ENCODE measurements at places on chromosomes 16 and 17.
A peak's percentile ranks its signal among the peaks of the same experiment; 100 is the strongest.

DNA sequence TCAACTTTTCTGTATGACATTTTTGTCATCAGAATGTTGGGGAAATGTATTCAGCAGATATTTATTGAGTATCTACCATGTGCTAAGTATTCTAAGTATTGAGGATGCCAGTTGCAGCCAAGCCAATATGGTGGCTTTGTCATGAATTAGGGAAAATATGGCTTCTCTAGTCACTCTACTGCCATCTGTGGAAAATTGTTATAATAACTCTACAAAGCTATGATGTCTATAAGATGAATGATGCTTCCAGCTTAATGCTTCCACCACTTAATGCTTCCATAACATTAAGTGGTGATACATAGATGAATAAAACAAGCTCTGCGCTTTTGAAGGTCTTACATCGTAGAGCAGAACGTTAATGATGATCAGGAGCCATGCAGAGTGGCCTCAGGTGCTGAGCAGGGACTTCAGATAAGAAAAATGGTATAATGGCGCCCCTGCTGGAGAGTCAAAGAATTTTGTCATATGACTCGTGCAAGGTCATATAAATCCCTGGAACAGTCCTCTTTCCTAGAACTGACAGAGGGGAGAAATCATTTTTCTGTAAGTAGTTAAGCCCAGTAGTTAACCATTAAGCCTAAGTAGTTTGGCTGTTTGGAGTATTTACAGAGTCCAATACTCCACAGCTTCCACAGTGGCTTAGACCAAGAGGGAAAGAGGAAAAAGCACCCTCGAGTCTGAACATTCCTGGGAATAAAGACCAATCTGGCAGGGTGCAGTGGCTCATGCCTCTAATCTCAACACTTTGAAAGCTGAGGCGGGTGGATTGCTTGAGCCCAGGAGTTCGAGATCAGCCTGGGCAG, 2.7 kb upstream of the TMIGD1 start:
- DNase-seq = peak; percentile 62

DNA sequence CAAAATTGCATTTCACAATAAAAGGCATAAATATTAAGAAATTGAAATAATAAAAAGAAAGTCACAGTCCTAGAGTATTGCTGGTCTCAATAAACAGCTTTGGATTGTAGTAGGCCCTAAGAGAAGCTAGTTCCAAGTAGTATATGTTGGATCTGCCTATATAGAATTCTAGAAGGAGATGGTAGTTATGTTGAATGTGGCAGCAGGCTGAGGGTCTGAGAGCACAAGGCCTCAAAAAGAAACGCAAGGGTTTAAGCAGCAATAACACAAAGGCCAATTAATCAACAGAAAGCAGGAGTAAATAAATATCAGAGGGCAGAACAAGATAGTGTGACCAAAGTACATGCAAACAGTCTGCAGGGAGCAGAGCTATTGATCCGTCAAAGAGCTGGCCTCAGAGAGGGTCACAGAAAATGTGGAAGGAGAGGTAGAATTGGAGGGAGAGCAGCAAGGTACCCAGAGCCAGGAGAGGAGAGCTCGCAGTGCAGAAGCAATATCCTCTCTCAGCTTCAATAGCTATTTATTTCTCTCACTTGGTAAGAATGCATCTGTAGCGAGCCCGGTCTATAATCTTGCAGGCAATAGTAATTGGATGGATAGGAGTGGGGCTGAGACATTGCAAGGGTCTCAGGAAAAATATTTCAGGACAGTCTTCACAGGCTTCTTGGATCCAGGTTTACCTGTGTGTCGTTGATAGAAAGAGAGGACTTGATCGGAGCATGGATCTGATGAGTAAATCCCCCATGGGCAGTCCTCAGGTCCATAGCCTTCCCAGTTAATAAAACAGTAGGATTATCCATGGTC, 25.1 kb upstream of the MED13 start:
- DNase-seq = no peak

DNA sequence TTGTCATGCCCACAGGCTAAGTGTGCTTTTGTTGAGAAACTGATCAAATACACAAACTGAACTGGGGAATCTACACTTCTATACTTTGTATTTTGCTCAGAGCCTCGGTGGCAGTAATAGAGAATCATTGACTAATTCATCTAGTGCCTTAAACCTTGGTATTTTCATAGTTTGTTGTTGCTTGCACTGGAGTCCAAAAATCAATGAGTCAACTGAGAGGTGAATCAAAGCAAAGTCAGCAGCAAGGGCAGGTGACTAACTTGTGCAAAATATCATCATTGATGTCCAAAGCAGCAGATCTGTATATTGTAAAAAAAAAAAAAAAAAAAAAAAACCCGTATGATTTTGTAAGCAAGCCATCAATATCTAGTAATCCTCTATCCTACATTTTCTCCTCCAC, 296.4 kb downstream of the MAP2K6 start:
- no peak for DNase-seq

- no peak for DNase-seq
Observed at GRCh38 chr16:64149756-64150155, 972.1 kb downstream of the CDH11 start.

DNA sequence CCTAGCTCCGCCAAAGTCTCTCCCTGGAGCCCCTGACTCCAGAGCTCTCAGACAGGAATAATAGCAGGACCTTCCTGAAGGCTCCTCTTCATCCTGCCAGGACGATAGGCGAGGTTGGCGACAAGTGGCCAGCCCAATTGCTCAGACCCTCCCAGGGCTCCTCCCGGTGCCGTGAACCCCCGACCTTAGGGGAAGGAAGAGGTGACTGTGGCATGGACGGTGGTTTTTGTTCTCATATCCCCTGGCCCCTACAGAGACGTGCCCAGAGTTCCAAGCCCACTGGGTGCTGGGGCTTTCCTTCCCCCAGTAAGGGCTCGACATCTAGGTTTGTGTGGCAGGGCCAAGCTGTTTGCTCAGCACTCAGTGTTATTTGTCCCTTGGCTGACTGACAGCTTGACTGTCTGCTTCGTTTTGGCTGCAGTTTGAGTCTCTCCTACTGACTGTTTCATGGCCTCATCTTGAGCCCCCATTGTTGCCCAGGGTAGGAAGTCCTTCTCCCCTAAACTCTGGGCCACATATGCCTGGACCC, 4.6 kb upstream of the ADCY7 start:
- no peak for DNase-seq

GRCh38 chr16:20768121-20768520, 4.3 kb downstream of the ACSM3 start:
- no peak for DNase-seq

DNA sequence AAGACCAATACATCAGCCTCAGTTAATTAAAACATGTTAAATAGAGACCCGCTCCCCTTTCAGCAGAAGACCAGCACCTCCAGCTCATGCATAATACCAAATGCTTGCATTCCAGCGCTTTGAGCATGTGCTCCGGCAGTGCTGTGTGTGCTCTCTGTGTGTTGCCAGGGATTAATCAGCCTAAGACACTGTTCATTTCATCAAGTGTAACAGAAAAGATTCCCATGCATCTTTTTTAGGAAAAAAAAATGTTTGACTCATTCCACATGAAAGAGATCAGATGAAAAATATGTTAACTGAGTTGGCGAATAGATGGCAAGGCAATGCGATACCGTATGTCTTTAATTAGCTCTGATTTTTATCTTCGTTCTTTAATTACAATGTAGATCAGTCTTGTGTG, 187.6 kb downstream of the RPTOR start:
- DNase-seq = no peak

- no peak for DNase-seq
Observed at GRCh38 chr17:72529386-72529785, 408.6 kb downstream of the SOX9 start.

DNA sequence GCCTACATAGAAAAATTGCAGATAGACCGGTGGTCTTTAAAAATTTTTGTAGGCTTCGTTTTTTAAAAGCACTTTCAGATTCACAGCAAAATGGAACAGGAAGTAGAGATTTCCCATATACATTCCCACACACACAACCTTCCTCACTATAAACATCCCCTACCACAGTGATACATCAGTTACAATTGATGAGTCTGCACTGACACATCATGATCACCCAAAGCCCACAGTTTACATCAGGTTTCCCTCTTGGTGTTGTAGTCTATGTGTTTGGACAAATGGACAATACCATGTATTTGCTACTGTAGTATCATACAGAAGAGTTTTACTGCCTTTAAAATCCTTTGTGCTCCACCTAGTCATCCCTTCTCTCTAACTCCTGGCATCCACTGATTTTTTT, 113.9 kb upstream of the ADAMTS18 start:
- DNase-seq = no peak

DNA sequence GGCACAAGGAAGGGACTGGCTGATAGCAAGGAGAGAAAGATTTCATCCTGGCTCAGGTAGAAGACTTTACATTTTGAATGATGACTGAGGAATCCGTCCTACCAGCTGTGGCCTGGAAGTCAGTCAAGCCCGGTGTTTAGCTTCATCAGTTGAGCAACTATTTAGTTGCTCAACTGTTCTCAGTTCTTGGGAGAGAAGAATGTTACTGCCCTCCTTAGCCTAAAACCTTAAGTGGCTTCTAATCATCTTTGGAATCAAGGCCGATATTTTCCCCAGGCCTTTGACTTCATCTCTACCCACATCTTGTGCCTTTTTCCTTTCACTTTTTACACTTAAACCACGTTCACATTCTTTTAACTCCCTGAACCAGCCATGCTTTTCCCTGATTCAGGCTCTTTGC, 17.3 kb upstream of the RBL2 start:
- DNase-seq = no peak

DNA sequence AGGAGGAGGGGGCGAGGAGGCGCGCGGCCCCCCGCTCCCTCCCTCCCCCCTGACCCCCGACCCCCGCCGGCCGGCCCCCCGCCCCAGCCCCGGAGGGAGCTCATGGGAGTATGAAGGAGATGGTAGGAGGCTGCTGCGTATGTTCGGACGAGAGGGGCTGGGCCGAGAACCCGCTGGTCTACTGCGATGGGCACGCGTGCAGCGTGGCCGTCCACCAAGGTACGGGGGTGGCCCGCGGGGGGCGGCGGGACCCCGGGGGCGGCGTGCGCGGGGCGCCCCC, 390 bp downstream of the MLLT6 start:
- DNase-seq = no peak

DNA sequence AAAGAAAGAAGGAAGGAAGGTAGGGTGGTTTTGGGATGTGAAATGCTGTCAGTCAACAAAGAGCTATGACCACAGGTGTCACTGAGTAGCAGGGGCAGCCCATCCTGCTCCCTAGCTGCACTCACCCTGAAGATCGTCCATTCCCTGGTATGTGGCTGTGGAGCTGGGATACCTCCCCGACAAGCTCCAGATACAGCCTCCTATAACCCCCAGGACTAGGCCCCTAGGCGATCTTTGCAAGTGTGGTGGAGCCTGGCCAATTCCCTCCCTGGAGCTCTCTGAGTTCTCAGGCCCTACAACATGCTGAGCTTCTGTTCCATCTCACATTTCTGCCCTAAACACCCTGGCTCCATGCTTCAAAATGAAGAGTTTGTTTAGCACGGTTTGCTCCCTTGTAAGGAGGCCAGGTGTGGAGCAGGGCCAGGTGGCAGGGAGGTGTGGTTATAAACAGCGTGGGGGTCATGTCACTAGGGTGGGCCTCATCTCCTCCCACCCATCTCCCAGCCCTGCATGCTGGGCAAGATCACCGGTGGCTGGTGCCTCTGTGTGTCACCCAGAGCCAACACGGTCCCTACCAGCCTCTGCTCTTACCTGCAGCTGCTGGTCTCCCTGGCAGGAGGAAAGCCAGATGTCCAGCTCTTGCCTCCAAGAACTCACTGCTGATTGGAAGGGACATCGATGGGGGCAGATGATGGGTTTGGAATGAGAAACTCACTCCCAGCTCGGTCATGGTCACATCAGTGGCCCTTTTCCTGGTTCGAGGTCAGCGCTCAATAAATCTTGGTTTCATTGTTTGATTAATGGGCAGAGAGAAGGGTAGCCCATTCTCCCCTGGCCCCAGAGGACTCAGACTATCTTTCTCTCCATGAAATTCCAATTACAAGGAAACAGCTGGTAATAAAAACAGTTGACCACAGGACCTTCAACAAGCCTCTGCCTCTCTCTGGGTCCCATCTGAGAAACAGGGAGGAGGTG, 511.0 kb upstream of the CDH5 start:
- no peak for DNase-seq

- DNase-seq = no peak
Observed at GRCh38 chr17:45426561-45426960, 6.1 kb downstream of the ARHGAP27 start.

DNA sequence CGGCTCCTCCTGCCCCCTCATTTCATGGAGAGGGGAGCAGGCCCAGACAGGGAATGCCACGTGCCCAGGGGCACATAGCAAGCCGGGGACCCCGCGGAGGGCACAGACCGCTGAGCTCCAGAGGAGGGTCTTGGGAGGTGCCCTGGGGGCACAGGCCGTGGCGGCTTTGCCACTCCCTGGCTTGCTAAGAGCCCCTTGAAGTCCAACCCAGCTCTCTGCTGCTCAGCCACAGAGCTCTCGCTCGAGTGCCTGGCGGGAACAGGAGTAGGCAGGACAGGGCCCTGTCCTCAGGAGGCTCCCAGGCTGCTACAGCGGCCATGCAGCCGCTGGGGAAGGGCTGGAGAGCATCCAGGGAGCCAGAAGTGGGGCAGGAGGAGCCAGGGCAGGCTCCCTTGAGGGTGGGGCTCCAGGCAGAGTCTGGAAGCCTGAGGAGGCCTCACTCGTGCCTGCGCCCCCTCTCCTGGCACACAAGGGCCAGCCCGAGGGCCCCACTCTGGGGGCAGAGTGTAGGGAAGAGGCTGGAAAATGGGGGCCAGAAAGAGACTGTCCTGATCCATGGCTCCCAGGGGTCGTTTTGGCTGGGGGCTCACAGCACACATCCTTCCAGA, 4.4 kb upstream of the RAB26 start:
- no peak for DNase-seq

DNA sequence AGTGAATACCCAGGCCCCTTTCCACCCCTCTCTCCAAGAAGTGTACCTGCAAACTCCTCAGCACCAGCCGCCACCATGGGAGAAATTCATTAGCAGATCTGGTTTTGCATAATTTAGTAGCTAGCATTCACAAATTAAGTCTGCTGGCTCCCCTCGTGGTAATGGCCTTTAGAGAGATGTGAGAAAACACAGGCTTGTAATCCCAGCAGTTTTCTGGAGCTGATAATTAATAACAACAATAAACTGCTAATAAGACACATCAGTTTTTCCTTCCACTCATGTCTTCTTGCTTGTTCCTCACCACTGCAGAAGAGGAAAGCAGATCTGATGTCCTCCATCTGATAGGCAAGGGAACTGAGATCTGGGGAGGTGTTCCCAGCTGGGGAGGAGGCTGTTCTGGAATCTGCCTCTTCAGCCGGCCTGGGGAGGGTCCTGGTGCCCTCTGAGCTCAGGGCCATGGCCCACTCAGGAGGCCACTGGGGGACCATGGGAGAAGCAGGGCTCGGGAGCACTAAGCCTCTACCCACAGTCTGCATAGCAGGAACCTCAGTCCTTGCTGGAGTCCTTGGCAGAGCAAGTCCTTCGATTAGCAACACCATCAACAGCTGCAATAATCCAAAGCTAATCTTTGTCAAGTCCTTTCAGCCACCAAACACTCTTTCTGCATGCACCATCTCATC, 74.2 kb upstream of the DNAJA2 start:
- no peak for DNase-seq

Data from NCI-H1048 (cell line).